CD8-positive, alpha-beta memory T cell (primary cell): ENCODE measurements at places on chromosomes 6 and 20. TPM values are rescaled to one million over a fixed set of nuclear protein-coding genes. Genes with fewer than 3 reads are reported as not detected.

DNA sequence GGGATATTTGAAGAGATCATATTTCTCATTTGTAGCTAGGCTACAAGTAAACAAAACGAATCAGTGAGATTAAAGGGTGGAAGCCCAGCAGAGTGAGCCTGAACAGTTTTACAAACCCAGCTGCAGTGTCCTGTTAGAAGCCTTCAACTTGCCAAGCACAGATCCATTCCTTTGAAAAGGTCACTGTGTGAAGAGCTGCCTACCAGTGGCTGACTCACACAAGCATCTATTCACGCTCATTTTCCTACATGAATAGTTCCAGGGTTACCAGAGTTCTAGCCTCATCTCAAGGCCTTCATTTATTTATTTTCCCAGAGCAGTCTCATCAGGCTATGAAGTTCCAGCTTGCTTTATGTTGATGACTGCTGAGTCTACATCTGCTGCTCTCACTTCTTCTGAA, 25.7 kb upstream of the MLIP start:
- DNase-seq: no peak

DNA sequence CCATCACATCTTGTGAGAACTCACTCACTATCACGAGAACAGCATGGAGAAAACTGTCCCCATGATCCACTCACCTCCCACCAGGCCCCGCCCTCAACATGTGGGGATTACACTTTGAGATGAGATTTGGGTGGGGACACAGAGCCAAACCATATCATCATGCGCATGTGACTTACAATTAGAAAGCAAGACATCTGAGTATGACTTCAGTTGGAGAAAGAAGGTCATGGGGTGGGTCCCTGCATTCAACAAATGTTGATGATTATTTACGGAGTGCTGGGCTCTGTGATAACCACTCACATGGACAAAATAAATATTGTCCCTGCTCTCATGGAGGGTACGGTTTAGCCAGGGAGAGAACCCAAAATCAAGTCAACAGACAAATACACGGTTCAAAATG, 37.9 kb downstream of the VSTM2L start:
- no peak for DNase-seq

Gene PCSK2
- total RNA-seq: not detected

GRCh38 chr6:157089258-157089657, 234.1 kb downstream of the TMEM242 start:
- no peak for DNase-seq

GRCh38 chr6:53124131-53124800, 24.4 kb downstream of the GCM1 start:
- no peak for DNase-seq

- DNase-seq: no peak
Measured at GRCh38 chr6:19697744-19698290, 139.4 kb upstream of the ID4 start.

Gene MLN
- not detected for total RNA-seq

DNA sequence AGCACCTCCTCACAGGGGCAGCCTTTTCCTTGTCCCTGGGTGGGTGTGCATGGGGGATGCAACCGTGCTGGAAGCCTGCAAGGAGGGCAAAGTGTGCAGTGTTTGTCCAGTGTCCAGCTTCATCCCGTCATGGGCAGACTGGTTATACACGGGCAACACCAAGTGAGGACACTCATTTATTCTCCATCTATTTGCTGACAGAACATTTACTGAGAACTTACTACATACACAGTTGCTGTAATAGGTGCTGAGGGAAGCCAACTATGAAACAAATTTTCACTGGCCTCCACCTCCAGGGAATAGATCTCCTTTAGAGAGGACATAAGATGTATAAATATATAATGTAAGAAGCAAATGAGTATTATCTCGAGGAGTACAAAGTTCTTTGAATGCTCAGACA, 136.7 kb downstream of the LRFN2 start:
- DNase-seq: no peak

Gene TINAG
- total RNA-seq: not detected

DNA sequence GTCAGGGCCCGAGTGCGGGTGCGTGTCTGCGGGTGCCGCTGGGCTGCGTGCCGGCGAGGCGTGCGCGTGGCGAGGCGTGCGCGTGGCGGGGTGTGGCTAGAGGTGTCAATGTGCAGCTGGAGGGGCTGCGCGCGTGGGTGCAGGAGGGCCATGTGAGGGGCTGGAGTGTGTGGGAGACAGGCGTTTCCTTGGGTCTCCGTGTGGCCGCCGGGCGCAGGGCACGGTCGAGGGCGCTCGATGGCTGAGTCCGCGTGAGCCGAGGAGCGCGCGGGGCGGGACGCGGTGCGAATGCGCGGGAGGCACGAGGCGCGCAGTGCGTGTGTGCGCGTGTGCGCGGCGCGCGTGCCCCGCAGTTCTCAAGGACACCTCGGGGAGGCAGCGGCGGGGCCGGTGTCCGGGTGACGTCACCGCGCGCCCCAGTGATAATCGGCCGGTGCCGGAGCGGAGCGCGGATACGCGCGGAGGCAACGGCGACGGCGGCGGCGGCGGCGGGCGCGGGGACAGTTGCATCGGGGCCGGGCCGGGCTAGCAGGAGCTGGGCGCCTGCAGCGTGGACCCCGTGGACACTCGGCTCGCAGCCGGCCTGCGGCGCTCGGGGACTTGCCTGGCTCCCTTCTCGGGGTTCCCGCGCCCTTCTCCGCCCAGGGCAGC, 38.7 kb downstream of the YTHDF1 start:
- no peak for DNase-seq

GRCh38 chr6:43274916-43275597, 23.0 kb upstream of the SLC22A7 start:
- DNase-seq: peak; percentile 15

- no peak for DNase-seq
Measured at GRCh38 chr6:109874621-109875020, 103.5 kb upstream of the GPR6 start.

Gene C2
- 0.73 TPM for total RNA-seq

- DNase-seq: no peak
Measured at GRCh38 chr6:16819752-16820151, 58.5 kb upstream of the ATXN1 start.

Gene MTFR2
- 18.8 TPM for total RNA-seq

DNA sequence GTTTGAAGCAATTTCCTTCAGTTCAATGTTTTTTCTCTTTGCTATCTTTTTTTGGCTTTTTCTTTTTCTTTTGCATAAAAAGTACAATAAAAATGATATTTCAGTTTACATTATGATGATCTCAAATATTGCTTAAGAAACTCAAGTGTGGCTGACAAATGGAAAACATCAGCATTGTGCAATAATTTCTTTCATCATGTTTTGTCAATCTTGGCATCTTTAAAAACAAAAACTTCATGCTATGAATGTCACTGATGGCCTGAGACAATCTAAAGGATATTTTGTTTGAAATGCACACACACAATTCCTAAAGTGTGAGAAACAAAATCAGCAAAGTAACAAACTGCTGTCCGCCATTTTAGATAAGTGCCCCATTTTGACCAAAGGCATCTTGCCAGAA, 13.9 kb upstream of the MTCL3 start:
- DNase-seq: no peak

- DNase-seq: no peak
Measured at GRCh38 chr6:139256087-139256486, 35.7 kb downstream of the TXLNB start.

- DNase-seq: no peak
Measured at GRCh38 chr20:21125072-21125848, 622 bp upstream of the KIZ start.

GRCh38 chr6:34539181-34539580, 16.9 kb downstream of the SPDEF start:
- DNase-seq: no peak

DNA sequence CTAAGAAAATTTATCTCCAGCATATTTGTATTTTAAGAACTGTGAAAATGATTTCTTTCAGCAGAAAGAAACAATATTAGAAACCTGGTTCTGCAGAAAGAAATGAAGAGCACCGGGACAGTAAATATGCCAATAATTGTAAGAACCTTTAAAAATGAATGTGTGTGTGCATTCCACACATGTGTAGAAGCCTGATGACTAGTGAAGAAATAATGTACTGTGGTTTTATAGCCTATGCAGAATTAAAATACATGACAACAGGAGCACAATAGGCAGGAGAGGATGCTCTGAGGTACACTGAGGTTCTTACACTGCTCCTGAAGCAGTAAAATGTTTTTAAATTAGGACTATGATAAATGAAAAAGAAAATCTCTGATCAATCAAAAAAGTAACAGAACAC, 48.9 kb downstream of the SNX14 start:
- no peak for DNase-seq

Gene ARMC2
- total RNA-seq: 6.7 TPM

Gene MRAP2
- not detected for total RNA-seq

DNA sequence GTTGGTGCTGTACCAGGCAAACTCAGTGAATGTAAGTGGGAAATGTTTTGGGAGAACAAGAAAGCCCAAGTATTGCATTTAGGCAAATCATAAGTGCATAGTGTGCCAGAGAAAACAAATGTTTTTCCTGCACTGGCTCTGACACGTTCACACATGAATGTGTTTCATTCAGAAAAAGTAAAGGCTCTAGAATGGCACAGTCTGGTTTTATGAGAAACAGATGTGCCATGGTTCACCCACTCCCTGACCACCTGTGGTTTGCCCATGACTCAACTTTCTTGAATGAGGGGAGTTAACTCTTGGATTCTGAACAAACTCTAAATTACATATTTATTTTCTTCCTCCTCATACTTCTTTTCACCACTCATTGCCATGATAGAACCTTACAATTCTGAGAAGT, 126.9 kb downstream of the KCNQ5 start:
- DNase-seq: no peak

DNA sequence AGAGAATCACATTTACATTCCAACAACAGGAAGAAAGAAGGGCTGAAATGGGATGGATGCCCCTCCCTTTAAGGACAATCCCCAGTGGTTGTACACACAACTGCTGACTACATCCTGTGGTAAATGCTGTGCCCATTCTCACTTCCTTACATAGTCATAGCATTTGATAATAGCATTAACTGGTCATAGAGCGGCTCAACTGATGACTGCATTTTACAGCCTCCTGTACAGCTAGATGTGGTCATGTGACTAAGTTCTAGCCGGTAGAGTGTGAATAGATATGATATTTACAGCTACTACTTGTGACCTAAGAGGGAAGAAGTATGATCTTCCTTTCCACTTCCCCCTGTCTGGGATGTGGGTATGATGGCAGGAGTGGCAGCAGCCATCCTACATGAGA, 24.7 kb downstream of the KCNK17 start:
- DNase-seq: no peak

- DNase-seq: no peak
Measured at GRCh38 chr6:89500611-89501010, 67.7 kb downstream of the ANKRD6 start.

Gene PNLDC1
- total RNA-seq: 0.80 TPM

Gene FOXO3
- 14.1 TPM for total RNA-seq
